Cortex of kidney (tissue), 1 donor: ENCODE measurements at places on chromosomes 11 and 22.

- DNase-seq: no peak
Observed at GRCh38 chr11:13885083-13885482, 77.4 kb upstream of the SPON1 start.

GRCh38 chr11:76798202-76798581 lies 15.0 kb downstream of the TSKU start:
- no peak for DNase-seq

GRCh38 chr22:28835630-28836189 lies 35.3 kb upstream of the XBP1 start:
- DNase-seq: no peak

- no peak for DNase-seq
Observed at GRCh38 chr11:57315491-57315890, 9.3 kb downstream of the TNKS1BP1 start.

DNA sequence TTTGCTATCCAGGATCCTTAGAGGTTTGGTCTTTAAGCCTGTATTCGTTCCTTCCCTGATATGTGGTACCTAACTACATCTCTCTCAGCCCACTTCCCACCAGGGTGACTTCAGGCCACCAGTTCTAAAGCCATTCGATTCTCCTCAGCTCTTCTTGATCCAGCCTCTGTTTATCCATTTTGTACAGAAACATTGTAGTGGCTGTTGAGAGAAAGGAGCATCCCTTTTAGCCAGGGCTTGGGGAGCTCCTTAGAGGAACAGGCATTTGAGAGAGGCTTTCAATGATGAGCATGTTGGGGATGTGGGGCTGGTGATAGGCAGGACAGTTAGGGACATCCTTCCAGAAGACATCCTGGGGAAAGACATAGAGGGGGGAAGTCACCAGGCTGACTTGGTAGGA lies 17.9 kb downstream of the UBE2L3 start:
- DNase-seq: no peak

DNA sequence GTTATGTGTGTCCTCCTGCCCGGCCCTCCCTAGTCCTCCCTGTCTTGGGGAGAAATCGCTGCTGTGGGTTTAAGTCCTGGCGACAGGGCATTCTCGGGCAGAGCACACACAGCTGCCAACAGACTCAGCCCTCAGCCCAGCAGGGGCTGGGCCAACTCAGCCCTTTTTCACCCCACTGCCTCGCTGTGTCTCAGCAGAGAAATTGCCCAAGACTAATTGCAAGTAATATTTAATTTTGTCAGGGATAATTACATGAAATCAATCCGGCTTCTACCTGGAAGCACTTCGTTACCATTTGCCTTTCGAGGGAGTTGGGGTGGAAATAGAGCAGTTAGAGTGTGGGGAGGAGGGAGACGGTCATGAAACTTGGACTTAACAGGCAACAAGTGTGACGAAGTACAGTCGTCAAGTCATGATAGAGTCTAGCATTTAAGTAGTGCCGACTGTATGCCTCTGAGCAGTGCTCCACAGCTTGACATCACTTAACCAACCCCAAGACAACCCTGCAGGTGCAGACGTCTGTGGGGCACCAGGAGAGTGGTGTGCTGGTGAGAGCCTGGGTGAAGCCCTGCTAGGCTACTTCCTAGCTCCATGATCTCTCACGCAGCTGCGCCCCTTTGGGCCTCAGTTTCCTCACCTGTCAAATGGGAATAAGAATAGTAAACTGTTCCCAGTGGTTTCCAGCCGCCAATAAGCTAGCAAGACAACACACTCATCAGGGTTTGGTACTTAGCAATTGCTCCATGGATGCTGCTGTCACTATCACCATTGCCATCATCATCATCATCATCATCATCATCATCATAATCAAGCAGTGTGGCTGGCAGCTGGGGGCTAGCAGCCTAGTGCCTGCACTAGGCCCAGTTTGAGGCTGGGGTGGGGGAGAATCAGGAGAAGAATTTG lies 29.2 kb downstream of the MN1 start:
- no peak for DNase-seq

GRCh38 chr22:49140911-49141665 lies 686.6 kb downstream of the BRD1 start:
- no peak for DNase-seq

- DNase-seq: no peak
Observed at GRCh38 chr11:128328955-128329551, 258.3 kb downstream of the ETS1 start.

DNA sequence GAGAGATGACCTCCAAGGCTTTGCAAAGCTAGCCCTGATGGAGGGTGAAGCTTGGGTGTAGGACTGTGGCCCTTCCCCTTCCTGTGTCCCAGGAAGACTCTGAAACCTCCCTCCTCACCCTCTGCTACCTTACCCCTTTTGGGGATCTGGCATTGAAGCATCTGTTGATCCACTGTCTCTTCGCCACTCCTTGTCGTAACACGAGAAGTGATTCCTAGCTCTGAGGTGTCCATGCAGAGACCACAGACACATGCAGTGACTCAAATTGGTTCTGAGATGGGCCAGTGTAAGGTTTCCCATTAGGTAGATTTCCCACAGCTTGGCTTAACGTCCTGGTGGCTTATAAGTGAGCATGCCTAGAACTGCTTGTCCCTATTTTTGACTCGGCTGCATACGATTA lies 101.4 kb downstream of the ZBTB16 start:
- no peak for DNase-seq

DNA sequence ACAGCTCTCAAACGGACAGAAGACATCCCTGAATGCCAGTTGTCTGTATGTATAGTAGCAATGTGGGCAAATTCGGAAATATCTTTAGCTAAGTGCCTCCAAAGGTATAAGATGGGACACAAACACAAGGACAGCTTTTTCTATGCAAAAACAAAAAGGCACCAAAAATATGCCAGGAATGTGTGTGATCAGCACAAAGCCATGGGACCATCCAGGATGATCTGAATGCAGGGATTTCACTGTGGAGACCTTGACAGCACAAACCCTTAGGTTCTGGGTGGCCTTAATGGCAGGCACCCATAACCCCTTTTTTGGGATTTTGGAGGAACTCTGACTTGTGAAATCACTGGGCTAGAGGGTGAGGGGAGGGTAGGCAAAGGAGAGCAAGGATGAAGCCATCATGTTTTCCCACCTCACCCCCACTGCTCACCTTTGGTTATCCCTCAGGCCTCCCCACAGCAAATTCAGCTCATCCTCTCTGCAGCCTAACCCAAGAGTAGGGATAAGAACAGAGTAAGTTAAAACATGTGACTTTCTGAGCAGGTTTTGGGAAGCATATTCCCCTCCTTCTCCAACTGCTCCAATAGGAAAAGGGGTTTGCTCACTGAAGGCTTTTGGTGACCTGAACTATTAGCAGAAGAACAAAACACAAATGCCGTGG lies 154.6 kb downstream of the SNX19 start:
- no peak for DNase-seq

DNA sequence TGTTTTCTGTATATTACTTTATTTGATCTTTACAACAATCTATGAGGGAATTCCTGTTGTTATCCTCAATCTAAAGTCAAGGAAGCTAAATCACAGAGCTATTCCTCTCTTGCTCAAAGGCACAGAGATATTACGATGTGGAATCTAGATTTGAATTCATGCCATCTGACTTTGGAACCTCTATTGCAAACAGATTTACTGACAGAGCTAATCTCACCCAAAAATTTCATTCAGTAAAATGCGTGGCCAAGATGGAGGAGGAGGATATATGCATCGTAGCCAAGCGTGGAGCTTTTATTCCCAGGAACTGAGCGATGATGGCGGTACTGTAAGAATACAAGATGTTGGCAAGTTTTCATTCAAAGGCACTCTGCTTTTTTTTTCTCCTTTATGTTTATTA lies 791.8 kb downstream of the CNTN5 start:
- DNase-seq: no peak

GRCh38 chr22:24156141-24156912 lies 25.0 kb upstream of the SUSD2 start:
- no peak for DNase-seq

DNA sequence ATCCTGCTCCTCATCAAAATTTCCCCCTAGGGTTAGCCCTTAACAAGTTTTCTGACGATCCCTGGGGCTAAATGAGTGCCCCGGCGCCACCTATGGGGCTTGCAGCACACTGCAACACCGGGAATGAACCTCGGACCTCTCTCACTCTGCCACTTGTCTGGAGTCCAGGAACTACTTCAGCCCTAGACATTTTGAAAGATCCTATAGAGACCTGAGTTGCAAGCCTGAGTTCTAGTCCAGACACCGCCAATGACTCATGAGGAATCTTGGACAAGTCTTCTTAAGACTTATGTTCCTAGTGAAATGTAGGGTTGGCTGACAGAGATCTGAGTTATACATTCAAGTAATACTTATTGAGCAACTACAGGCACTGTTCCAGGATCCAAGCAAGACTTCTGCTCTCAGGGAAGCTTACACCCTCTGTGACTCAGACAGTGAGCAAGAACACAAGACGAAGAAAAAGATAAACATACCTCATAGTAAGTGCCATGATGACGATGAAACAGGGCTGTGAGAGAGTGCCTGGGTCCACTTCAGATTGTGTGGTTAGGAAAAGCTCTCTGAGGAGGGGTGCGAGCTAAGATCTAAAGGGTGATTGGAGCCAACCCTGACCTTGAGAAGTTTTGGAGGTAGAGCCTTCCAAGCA lies 10.2 kb upstream of the STK33 start:
- no peak for DNase-seq

DNA sequence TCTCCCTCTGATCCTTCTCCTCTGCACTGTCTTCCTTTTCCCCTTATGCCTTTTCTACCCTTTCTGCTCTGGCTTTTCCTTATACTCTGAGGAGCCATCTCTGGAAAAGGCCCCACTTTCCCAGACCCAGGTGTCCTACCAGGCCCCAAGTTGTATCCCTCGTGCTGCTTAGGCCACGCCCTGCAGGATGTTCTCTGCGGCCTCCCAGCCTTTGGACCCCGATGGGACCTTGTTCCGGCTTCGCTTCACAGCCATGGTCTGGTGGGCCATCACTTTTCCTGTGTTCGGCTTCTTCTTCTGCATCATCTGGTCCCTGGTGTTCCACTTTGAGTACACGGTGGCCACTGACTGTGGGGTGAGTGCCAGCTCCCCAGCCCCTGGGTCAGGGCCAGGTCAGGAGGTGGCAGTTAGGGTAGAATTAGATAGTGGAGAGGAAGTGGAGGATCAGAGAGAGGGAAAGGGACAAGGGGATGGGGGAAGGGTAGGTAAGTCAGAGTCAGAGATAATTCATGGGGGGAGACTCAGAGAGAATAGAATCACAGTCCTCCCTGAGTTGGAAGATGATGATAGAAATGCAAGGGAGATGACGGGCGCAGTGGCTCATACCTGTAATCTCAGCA lies 8.9 kb downstream of the PGAP2 start:
- no peak for DNase-seq

DNA sequence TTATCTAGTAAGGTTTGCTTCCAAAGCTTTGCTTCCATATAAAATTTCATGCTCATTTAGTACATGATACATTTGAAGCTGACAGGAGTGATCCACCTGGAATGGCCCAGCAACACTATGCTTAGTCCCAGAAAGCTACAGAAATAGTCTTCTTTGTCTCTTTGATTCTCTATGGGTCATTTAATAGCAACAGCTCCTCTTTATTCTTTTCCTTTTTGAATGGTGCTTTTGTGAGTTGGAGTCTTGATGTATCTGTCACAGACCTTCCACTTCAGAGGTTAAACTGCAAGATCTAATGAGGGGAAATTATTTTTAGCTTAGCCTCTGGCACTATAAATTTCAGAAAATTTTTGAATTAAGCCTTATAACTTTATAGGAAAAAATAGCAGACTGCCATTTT lies 509.5 kb downstream of the KCNA4 start:
- DNase-seq: no peak

DNA sequence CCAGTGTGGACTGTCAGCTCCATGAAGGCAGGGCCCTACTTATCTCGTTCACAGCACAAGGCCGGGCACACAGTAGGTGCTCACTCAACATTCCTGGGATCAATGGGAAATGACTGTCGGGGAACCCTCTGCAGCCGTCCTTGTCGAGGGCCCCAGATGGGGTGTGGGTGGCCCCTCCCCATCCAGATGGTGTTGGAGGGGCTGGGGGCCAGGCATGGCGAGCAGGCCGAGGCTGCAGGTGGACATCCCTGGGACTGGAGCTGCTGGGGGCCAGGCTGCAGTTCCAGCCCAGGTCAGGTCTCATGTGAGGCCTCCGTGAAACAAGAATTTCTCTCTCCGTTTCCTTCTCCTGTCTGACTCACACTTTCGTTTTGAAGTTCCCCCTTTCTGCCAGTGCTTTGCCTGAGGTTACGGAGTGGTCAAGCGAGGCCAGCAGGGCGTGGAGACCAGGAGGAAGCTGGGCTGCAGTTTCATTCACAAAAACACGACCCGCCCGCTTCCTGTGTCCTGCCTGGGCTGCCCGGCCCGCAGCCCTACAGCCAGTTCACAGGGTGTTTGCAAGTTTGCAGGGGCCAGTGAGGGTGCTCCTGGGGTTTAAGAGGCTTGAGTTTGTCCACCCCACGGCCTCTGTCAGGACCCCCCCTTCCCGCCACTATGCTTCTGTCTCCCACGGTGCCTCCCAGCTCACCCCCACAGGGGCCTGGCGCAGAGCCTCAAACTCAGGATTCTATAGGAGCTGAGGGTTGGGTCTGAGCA lies 4.5 kb downstream of the MYEOV start:
- no peak for DNase-seq

GRCh38 chr11:1480191-1480554 lies 6.4 kb downstream of the MOB2 start:
- no peak for DNase-seq

- DNase-seq: no peak
Observed at GRCh38 chr11:24082241-24082640, 414.6 kb upstream of the LUZP2 start.

DNA sequence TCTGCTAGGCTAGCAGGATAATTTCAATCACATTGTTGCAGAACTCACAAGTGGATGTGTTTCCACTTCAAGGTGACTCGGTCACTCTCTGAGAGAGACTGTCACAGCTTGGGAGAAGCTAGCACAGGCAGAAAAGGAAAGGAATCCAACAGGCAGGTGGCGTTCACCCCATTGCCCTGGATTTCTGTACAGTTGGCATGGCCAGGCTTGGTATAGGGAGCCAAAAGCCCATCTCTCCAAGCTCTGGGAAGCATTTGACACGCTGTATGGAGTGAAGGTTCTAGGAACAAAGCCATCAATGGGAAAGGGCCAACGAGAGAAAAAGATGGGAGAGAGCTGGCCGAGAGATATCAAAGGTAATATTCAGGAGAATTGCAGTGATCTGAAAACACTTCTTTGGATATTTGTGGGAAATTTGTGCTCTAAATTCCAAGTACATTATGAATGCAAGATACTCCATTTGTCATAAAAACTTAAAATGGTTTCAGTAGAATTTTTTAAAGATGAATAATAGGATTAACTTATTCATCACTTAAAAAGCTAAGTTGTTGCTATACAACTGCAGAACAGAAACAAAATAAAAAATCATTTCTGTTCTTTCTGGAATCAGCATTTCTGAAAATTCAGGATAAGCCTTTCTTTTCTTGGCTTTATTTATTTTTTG lies 223.5 kb upstream of the NTM start:
- no peak for DNase-seq
